Islet precursor cell (in vitro differentiated cells): ENCODE measurements at places on chromosomes 6 and 20.
A peak's percentile ranks its signal among the peaks of the same experiment; 100 is the strongest.

DNA sequence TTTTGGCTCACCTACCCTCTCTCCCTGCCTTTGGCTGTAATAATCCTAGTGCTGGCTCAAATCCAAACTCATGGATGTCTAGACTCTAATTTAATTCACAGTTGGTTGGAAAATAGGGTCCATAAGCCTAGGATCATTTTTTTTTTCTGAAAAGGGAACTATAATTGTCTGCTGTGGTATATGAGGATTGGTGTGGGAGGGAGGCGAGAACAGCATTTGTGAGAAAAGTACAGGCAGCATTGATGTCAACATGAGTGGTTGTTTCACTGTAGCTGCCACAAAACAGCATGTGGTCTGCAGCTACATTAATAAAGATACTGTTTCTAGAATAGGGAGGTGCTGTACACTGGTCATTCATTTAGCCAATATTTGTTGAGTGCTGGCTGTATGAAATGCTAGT, 18.6 kb upstream of the POLR1H start:
- no peak for DNase-seq

- no peak for DNase-seq
These were observed 9.4 kb upstream of the TMEM14A start for GRCh38 chr6:52661551-52661950.

DNA sequence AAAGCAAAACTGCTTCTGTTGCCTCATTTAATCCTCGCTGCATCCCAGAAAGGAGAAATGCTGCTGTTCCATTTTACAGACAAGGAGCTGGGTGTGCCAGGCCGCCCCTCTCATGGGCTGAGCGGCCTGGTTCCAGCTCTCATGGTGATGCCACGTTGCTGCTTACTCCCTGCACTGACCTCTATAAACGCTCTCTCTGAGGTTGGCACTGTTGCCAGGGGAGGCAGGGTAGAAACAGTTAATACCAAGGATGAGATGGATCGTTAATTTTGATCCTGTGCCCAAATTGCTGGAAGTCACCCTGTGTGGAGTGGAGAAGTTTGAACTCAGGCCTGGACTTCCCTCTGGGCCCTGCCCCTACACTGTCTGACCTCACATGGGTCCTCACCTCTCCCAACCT, 25.6 kb downstream of the SIRPA start:
- DNase-seq: no peak

DNA sequence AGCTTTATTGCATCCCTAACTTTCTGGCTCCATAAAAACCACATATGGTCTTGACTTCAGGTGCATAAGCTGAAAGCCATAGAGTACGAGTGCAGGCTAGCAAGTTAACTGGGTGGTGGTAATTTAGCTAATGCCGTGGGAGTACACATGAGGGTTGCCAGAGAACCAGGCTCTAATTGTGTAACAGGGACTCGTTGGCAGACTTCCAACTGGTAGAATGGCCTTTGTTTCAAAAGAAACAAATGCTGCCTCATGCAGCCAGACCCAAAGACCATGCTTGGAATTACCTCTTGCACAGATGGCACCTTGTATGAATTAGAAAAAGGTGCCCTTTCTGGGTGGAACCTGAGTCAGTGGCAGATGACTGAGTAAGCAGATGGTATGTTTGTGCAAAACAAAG, 73.2 kb downstream of the LY86 start:
- peak; percentile 33 for DNase-seq

- DNase-seq: no peak
These were observed 311.5 kb downstream of the PLCB1 start for GRCh38 chr20:8443464-8444072.

DNA sequence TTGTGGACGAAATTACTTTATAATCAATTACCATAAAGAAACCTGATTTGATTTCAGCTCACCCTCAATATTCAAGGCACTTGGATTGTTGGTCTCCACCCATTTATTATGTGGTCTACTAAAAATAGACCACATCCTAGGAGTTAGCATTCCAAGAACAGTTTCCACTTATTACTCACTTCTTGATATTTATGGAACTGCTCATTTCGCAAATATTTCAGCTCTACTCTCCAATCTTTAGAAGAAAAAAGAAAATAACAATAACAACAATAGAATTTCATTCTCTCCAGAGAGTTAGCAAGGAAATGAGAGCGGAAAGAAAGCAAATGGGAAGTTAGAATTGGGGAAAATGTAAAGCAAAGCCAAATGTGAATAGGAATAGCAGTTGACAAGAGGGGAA, 26.2 kb upstream of the HDAC2 start:
- no peak for DNase-seq

DNA sequence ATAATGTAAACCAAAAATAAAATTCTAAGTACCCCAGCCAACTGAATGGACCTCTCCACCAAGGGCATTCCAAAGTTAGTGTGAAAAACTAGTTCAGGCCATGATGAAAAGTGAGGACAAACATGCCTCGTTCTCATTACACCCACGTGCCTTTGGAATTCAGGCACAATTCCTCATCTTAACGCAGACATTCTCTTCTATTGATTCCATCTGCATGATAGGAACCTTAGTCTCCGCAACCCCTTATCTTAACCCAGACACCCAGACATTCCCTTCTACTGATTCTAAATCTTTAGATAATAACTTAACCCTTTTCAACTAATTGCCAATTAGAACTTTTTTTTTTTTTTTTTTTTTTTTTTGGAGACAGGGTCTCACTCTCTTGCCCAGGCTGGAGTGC, 7.6 kb upstream of the SERPINB6 start:
- no peak for DNase-seq

- no peak for DNase-seq
These were observed 143.5 kb downstream of the PDE7B start for GRCh38 chr6:135994857-135995544.

GRCh38 chr6:108945681-108946159, 97.5 kb downstream of the ARMC2 start:
- DNase-seq: peak; percentile 63

DNA sequence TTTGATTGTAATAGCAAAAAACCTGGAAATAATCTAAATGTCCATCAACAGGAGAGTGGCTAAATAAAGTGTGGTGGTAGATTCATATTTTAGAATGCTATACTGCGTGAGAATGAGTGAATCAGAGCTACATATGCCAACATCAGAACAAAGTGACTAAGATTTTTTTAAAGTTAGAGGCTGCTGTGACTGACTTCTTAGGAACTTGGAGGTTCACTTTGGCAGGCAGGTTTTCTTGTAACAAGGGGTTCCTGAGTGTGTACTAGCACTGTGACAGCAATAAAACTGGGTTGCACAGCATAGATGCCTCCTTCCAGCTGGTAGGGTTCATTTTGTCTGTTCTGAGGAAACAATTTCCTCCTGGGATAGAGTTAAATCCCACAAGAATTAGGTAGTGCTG, 75.3 kb upstream of the ENPP5 start:
- DNase-seq: no peak

DNA sequence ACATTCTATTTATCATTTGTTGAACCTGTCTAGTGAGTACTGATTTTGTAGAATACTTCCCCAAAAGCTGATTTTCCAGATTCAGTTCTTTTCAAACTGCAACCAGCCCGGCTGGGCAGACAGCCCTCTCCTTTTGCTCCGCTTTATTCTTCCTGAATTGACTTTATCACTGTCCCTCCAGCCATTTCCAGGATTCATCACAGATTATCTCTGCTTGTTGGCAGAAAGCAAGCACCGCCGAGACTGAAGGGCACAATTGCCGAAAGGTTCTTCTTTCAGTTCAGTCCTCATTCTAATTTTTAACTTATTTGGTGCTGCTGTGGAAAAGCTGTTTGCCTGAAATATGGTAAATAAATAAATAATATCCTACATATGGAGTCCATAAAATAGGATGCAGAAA, 369.1 kb upstream of the FLRT3 start:
- DNase-seq: no peak

GRCh38 chr20:17688965-17689364, 6.9 kb upstream of the RRBP1 start:
- DNase-seq: no peak

GRCh38 chr6:83872386-83873118, 13.1 kb downstream of the CYB5R4 start:
- DNase-seq: no peak

GRCh38 chr6:108734271-108734922, 113.8 kb upstream of the ARMC2 start:
- DNase-seq: peak; percentile 57

- DNase-seq: no peak
These were observed 576.4 kb downstream of the PRKN start for GRCh38 chr6:162151021-162151665.

GRCh38 chr6:37830225-37830624, 10.7 kb downstream of the ZFAND3 start:
- no peak for DNase-seq

GRCh38 chr6:46949632-46950280, 28.0 kb upstream of the ADGRF5 start:
- DNase-seq: no peak

- DNase-seq: no peak
These were observed 364.3 kb upstream of the HSF2 start for GRCh38 chr6:122035173-122035572.

- no peak for DNase-seq
These were observed 15.2 kb downstream of the COL19A1 start for GRCh38 chr6:69881322-69882151.

DNA sequence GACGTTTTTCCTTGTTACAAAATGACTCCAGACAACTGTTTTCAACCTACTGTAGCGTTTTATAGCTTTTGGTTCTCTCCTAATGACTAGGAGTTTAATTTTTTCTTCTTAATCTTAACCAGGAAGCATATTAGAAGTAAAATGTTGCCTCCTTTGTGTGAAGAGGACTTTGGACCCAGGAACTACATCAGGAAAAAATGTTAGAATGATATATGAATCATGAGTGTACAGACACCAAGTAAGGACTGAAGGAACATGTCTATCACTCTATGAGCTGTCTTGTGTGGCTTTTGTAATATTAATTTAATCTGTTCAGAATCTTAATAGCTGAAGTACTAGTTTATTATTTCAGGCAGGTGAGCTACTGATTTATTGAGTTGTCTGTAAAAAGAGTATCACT, 71.0 kb upstream of the MARCKS start:
- DNase-seq: no peak

- no peak for DNase-seq
These were observed 90.9 kb downstream of the BMP7 start for GRCh38 chr20:57175397-57176010.

DNA sequence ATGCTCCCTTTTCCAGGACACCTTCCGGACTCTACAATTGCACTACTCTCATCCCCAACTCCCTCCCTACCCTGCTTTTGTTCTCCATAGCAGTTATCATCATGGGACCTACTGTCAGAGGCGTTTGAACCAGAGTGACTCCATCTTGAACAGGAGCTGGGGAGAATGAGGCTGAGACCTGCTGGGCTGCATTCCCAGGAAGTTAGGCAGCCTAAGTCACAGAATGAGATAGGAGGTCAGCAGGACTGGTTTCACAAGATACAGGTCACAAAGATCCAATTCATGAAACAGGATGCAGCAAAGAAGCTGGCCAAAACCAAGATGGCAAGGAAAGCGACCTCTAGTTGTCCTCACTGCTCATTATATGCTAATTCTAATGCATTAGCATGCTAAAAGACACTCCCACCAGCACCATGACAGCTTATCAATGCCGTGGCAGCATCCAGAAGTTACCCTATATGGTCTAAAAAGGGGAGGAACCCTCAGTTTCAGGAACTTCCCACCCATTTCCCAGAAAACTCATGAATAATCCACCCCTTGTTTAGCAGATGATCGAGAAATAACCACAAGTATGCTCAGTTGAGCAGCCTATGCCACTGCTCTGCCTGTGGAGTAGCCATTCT, 15.6 kb downstream of the SLC13A3 start:
- DNase-seq: peak; percentile 74

- no peak for DNase-seq
These were observed 60.9 kb downstream of the PYGB start for GRCh38 chr20:25308671-25309394.

- no peak for DNase-seq
These were observed 28.2 kb downstream of the MRAP2 start for GRCh38 chr6:84061613-84062398.
